ENCODE measurements at places on chromosomes 3 and 15.

GRCh38 chr3:45035441-45036301, 9.6 kb downstream of the CLEC3B start:
- peak; percentile 56 for DNase-seq

DNA sequence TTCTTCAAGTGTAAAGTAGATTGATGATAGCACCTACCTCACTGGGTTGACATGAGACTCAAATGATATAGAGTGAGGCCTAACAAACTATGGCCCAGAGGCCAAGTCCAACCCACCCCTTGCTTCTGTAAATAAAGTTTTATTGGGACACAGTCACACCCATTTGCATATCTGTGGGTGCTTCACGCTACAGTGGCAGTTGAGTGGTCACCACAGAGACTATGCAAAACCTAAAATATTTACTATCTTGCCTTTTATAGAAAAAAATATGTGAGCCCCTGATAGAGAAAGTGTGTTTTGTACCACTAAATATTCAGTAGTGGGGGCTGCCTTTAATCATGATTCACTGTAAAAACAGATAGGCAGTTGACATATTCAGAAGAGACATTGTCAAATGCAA, 38.0 kb downstream of the ACAN start:
- DNase-seq, result no peak

DNA sequence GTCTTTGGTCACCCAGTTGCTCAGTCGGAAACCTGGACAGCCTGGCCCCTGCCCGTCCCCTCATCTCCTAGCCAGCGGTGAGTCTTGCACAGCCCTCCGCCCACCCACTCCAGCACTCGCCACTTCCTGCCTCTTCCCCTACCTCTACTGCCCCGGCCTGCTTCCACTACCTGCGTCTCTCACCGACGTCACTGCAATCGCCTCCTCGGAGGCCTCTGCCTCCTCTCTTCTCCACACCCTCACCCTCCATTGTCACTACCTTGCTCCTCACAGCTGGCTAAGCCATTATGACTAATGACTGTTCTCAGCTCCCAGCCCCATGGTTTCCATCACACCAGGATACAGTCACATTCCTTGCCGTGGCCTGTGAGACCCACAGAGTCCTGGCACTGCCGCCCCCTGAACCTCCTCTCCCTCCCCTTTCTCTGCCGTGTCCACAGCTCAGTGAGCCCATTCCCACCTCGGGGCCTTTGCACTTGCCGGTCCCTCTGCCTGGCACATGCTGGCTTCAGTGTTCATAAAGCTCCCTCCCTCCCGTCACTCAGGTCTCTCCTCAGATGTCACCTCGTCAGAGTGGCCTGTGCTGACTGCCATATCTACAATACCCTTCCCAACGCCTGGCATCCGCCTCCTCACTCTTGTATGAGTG, 104.8 kb downstream of the FBLN2 start:
- no peak for DNase-seq

- no peak for DNase-seq
These were observed 9.2 kb downstream of the CCDC14 start for GRCh38 chr3:123951522-123952447.

DNA sequence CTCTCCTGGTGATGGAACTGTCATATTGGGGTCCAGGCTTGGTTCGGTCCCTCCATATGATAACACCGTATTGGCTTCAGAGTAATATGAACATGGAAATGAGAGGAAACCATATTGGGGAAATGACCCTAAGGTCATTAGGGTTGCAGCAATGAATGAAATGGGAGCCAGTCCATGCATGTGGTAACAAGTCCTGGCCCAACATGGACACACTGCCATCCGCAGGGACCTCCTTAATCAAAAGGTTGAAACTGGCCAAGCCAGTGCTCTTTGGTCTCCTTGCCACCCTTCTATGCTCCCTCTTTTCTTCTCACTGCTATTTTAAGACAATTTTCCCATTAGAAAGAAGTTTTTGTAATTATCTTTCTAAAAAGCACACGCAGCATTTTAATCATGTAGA, 8.3 kb downstream of the SHC4 start:
- no peak for DNase-seq

- peak; percentile 36 for DNase-seq
These were observed 643 bp upstream of the RNU5B-1 start for GRCh38 chr15:65303687-65304380.

- DNase-seq, result no peak
These were observed 166.6 kb downstream of the XXYLT1 start for GRCh38 chr3:195104340-195104739.

GRCh38 chr3:48501196-48501595, 2.8 kb downstream of the SHISA5 start:
- no peak for DNase-seq

- DNase-seq, result no peak
These were observed 280.8 kb downstream of the SHQ1 start for GRCh38 chr3:72567474-72567873.

GRCh38 chr3:167785790-167786189, 50.3 kb downstream of the SERPINI1 start:
- no peak for DNase-seq

- DNase-seq, result no peak
These were observed 31.4 kb upstream of the LRIG1 start for GRCh38 chr3:66532160-66532587.

- no peak for DNase-seq
These were observed 300.6 kb downstream of the SATB1 start for GRCh38 chr3:18124501-18124900.

- no peak for DNase-seq
These were observed 53.0 kb upstream of the GSK3B start for GRCh38 chr3:120147072-120147871.

DNA sequence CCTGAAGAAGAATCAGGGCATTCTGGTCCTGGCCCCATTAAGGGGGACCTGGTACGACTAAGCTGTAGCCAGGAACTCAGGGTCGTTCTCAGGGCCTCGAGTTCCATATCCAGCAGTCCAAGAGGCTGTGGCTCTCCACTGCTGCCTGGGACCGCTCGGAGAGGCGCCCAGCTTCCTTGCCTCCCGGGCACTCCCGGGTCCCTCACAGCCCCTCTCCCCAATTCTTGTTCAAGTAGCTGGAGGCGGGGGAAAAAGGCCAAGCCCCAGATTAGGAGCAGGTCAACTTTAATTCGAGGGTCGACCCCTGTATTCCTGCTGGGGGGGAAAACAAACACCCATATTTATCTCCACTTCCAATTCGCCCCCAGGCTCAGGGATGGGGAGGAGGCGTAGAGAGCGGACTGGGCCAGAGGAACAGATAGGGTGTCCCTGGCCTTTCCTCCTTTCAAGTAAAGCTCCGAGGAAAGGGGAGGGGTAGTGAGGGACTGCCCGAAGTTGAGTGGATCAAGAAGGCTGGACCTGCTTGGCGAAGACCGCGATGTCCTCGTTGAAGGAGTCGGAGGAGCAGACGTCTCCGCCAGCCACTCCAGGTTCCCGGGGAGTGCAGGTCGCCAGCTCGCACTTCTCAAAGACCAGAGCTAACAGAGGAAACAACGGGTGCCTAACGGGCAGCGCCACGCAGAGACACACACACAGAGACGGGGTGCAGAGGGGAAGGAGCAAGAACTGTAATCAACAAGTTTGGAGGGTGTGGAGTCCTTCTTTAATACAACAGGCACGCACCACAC, 4.4 kb downstream of the MEIS2 start:
- peak; percentile 26 for DNase-seq

DNA sequence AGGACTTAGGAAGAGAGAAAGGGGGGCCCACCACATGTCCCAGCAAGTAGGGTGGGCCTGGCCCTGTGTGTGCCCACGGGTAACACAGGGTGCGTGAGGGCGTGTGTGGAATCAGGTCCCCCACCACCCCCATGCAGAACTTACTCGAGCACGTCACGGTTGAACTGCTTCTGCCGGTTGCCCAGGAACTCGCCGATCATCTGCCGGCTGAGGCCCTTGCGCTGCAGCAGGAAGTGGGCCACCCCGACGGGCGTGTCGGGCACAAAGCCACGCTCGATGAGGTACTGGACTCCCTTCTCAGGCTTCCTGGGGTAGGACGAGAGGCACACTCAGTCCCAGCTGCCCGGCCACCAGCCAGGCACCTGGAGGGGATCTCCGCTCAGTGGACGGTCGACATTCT, 83.1 kb upstream of the RPL32 start:
- no peak for DNase-seq

- no peak for DNase-seq
These were observed 33.9 kb downstream of the CCDC12 start for GRCh38 chr3:46942481-46943236.

- DNase-seq, result no peak
These were observed 26.5 kb upstream of the XXYLT1 start for GRCh38 chr3:195297446-195297845.

- no peak for DNase-seq
These were observed 3.3 kb upstream of the GRIP2 start for GRCh38 chr3:14543446-14543845.

DNA sequence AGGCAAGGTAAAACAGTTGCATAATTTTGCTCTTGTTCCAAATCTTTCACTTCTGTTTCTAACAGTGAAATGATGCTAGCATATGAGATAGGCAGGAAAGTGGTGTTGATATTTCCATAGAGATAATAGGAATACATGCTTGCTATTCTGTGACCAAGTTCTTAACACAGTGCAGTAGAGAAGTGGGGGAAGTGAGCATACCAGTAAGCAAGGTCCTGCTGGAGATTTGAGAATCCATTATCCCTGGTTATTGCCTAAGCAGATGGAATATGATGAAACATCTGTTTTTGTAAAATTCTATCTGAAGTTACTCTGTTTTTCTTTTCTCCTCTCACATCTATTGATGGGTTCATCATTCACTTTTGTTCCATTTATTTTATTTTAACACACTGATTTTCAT, 28.7 kb downstream of the USP8 start:
- DNase-seq, result no peak

DNA sequence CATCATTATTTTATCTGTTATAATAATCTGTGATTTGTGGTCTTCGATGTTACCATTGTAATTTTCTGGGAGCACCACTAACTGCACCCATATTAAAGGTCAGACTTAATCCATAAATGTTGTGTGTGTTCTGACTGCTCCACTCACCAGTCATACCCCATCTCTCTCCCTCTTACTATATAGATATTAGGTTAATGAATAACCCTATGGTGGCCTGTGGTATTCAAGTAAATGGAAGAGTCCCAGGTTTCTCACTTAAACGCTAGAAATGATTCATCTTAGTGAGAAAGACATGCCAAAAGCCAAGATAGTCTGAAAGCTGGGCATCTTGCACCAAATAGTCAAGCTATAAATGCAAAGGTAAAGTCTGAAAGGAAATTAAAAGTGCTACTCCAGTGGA, 1358.5 kb downstream of the ROBO2 start:
- no peak for DNase-seq

- no peak for DNase-seq
These were observed 10.9 kb downstream of the SMAD3 start for GRCh38 chr15:67076147-67076843.

DNA sequence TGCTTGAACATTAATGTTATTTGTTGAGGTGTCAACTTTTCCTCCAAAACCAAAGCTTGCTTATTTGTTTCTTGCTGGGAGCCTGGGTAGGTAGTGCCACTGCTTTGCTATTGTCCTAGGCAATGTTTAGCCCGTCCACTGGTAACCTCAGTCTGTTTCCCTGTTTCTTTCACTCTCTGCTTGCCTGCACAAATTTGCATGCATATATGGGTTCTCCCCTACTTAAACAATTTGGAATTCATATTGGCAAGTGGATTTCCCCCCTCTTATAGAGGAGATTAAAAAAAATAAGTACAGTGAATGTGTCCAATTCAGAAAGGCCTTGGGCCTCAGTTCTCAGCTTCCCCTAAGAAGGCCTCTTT, 45.0 kb upstream of the BOC start:
- no peak for DNase-seq

GRCh38 chr15:96334705-96335410, 4.4 kb downstream of the NR2F2 start:
- DNase-seq, result no peak

DNA sequence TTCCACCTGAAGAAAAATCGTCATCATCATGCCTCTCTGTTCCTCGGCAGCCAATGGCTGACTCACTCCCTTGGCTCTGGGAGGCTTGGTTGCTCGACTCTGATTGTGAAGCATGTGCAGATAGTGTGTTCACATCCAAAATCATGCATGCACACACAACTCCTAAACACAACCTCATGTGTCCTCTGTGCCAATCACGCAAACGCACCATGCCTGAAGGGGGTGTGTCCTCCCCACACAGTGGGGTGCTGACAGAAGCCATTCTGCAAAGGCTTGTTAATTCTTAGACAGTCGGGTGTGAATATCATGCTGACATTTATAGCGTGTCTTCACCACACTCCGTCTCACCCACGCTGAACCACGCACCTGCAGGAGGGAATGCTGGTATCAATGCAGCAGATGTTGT, 11.4 kb upstream of the CCDC174 start:
- no peak for DNase-seq

DNA sequence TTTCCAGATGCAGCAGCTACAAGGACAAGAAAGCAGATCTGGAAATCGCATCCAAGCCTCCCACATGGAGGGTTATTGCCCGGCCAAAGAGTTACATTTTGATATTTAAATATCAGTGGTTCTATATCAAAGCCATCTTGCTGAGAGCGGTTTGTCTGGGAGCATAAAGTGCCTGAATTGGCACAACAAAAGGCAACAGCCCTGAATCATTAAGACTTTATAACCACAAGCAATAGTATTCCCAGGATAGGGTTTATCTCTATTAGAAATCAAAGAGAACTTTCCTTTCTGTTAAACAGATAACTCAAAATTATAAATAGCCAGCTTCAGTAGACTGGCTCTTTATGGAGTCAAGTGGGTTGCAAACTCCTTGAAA, 564.7 kb downstream of the ROBO1 start:
- no peak for DNase-seq

DNA sequence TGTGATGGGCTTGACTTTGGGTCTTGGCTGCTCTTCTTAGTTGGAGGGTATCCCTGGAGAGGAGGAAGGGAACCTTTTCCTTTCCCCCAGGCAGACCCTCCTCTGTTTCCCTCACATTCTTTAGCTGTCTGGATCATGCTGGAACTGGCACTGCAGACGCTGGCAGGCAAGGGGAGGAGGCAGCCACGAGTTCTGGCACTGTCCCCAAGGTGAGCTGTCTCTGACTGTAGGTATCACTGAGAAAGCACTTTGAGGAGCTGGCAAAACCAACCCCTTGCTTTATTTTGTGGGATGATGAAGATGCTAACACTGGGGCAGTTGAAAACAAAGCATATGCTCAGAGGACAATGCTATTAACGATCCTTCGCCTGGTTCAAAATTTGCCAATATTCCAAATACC, 175.0 kb downstream of the SOX2 start:
- no peak for DNase-seq

DNA sequence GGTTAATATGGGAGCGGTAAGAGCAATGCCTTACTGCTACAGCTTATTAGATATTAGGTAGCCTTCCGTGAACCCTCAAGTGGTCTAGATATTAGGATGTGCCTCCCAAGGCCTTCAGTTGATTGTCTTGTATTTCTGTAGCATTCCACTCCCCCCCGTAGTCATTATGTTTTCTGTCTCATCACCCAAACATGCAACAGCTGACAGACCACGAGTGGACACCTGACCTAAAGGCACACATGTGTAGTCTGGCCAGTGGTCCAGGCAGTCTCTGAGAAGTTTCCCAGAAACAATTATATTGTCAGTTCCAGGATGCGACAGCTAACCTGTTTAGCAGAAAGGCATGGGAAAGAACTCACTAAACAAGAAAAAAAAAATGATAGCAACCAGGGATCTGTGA, 1000.9 kb downstream of the AGBL1 start:
- no peak for DNase-seq
